Sigmoid colon (tissue), 7 donors: ENCODE measurements at places on chromosomes 12 and 14. TPM values are rescaled to one million over a fixed set of nuclear protein-coding genes. Genes with fewer than 3 reads are reported as not detected.

FGF23 gene
- polyA plus RNA-seq = not detected

ERBB3 gene
- 37.0 TPM for polyA plus RNA-seq

LBHD2 gene
- polyA plus RNA-seq = 0.17 TPM

DNAJC22 gene
- 7.8 TPM for polyA plus RNA-seq

TAMALIN gene
- 4.2 TPM for polyA plus RNA-seq

IL22 gene
- 1.2 TPM for polyA plus RNA-seq

MAX gene
- 93.7 TPM for polyA plus RNA-seq

RHOJ gene
- 6.4 TPM for polyA plus RNA-seq

ABCD2 gene
- 0.89 TPM for polyA plus RNA-seq

OTUB2 gene
- 2.3 TPM for polyA plus RNA-seq

PLEK2 gene
- 35.4 TPM for polyA plus RNA-seq

GPR137C gene
- polyA plus RNA-seq = 0.31 TPM
